GM19239 (cell line): ENCODE measurements at places on chromosomes 16 and 17.

GRCh38 chr16:56833243-56833970, 31.6 kb upstream of the SLC12A3 start:
- DNase-seq, result no peak

GRCh38 chr17:16916557-16916920, 55.4 kb downstream of the TNFRSF13B start:
- no peak for DNase-seq

GRCh38 chr16:77995843-77996455, 26.4 kb upstream of the CLEC3A start:
- no peak for DNase-seq

GRCh38 chr17:20908313-20909267, 134.2 kb downstream of the USP22 start:
- DNase-seq, result peak; percentile 74

DNA sequence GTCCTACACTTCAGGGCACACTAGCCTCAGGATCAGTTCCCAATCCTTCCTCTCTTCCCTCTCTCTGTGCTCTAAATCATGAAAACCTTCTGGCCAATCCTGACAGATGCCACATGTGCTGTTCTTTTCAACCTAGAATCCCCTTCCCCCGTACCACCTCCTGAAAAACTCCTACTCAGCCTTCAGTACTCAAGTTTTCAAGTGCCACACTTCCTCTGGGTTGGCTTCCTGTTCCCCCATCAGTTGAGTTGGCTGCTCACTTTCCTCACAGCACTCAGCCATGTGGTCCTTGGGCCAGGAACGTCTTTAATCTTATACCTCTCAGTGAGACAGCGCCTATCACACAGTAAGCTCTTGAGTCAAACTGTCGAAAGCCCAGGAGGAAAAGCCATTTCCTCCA, 3.3 kb downstream of the ASPHD1 start:
- no peak for DNase-seq

GRCh38 chr17:77958716-77959125, 218 bp downstream of the TNRC6C start:
- DNase-seq, result no peak

- DNase-seq, result no peak
Measured at GRCh38 chr16:901715-902601, 68.8 kb downstream of the LMF1 start.

DNA sequence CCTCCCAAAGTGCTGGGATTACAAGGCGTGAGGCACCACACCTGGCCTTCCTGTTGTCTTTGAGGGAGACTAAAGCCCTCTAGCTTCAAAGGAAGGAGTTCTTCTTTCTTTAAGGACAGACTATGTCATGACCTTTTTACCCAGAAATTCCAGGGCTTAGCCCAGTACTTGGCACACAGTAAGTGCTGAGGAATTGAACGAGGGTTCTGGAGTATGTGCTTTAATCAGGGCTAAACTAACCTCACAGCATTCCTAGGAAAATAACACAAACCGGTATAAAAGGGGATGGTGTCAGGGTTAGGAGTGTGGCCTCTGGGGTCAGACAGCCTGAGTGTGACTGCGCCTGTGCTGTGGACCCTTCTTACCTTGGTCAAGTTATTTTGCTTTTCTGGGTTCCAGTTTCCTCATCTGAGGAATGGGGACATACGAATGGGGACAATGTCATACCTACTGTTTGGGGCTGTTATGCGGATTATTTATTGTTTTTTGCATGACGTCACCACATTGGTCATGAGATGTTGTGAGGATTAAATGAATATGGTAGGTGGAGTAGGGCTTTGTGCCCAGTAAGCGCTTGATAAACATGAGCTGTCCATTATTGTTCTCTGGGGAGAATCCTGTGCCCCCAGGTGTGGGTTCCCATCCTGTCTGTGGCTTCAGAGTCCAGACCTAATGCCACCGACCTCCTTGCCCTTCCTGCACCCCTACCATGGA, 21.9 kb downstream of the KSR1 start:
- no peak for DNase-seq

GRCh38 chr16:48366165-48367093, 18.8 kb downstream of the SIAH1 start:
- DNase-seq, result peak; percentile 33

DNA sequence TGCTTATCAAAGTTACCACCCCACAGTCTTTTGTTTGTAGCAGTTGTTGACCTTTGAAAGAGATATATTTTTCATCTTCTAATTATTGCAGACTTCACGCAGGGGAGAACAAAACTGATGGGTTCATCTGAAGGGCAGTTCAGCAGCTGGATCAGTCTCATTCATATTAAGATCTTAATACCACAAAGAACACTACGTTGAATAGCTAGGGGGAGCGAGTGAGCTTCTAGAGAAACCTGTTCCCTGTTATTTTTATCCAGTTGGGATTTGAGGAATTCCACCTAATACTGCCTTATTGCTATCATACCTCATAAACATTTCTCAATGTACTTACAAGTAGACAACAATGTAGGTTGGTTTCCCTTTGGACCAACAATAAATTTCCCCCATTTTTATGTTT, 306.1 kb upstream of the KIF2B start:
- no peak for DNase-seq

DNA sequence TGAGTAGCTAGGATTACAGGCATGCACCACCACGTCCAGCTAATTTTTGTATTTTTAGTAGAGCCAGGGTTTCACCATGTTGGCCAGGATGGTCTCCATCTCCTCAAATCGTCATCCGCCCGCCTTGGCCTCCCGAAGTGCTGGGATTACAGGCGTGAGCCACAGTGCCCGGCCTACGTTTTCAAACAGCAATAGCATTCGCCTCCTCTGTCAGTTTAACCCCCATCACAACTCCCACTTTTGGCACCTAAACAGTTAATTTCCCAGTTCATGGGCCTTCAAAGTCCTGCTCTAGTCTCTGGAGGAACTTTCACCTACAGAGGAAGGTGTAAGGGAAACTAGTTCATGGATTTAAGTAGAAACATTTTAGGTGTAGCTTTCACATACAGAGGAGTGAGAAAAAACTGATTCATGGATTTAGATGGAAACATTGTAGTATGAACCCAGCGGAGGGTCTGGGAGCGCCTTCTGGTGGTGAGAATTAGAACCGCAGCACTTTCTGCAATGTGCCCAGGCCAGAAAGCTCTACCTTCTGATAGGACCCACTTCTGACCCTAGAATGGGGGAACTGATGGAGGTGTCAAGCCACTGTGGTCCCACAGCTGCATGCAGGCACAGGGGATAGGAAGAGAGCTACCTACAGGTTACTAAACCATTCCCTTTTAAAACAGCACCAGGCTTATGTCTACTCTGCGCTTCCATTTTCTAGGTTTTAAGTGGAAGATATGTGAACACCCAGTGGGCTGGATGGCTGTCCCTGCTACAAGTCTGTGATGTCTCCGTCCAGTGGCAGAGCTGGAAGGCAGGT, 12.0 kb upstream of the MEOX1 start:
- peak; percentile 39 for DNase-seq

GRCh38 chr16:65445313-65446260, 323.7 kb upstream of the CDH11 start:
- no peak for DNase-seq

GRCh38 chr17:48128400-48128799, 20.8 kb downstream of the SNX11 start:
- no peak for DNase-seq

GRCh38 chr17:17303847-17304490, 796 bp downstream of the NT5M start:
- no peak for DNase-seq

GRCh38 chr16:576197-576822, 6.5 kb downstream of the PIGQ start:
- DNase-seq, result no peak

DNA sequence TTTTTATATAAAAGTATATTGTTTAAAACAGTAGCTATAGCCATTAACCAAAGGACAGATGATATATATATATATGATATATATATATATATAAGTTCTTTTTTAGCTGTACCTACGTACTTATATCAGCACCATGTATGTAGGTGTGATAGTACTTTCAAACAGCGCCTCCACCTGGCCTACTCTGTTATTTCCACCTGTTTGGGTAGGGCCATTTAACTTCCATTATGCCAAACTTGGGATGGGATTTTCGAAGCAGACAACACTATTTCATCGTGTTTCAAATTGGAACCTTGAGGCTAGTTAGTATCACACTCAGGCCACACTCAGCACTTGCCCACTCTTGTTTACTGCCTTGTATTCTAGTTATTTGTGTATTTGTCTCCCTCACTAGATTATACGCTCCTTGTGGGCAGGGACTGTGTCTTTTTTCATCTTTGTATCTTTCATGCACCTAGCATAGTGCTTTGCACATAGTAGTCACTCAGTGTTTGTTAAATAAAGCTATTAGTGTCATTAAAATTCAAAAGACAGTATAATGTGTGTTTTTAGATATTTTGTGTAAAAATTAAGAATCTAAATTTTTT, 11.8 kb upstream of the CLTC start:
- DNase-seq, result no peak

- peak; percentile 99 for DNase-seq
Measured at GRCh38 chr17:7314719-7315569, at the start of gene GPS2. Gene GPS2 (minus strand): TSS chr17:7315360. CDS start chr17:7315052, 308 bp downstream.

DNA sequence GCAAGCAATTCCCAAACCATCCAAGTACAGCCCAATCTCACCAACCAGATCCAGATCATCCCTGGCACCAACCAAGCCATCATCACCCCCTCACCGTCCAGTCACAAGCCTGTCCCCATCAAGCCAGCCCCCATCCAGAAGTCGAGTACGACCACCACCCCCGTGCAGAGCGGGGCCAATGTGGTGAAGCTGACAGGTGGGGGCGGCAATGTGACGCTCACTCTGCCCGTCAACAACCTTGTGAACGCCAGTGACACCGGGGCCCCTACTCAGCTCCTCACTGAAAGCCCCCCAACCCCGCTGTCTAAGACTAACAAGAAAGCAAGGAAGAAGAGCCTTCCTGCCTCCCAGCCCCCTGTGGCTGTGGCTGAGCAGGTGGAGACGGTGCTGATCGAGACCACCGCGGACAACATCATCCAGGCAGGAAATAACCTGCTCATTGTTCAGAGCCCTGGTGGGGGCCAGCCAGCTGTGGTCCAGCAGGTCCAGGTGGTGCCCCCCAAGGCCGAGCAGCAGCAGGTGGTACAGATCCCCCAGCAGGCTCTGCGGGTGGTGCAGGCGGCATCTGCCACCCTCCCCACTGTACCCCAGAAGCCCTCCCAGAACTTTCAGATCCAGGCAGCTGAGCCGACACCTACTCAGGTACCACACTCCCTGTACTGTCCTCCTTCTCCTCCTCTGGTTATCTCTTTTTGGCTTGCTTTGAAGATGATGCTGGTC, 20.6 kb downstream of the SP2 start:
- no peak for DNase-seq

GRCh38 chr17:17886726-17887125, 49.9 kb upstream of the SREBF1 start:
- no peak for DNase-seq

DNA sequence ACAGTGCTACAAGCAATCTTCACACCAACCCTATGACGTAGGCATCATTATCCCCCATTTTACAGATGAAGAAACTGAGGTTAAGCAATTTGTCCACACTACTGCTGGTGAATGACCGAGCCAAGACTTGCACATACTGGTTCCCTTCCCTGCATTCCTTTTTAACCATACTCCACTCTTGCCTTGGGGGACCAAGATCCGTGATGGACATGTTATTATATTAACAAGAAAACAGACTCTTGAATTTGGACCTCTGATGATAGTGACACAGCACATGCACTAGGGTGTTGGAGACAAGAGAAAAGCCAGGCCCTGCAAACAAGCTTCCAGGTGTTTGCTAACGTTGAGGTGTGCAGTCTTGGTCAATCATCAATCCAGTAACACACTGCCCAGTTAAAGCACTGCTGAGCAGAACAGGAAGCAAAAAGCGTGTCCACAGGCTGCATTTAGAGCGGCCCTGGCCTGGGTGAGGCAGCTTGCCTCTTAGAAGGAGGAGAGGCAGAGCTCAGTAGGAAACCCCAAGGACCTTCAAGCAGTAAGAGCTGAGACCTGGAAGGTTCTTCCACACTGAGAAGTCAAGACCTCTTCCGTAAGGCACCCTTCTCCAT, 36.7 kb downstream of the HNF1B start:
- no peak for DNase-seq

- no peak for DNase-seq
Measured at GRCh38 chr16:88423448-88423850, 29.6 kb upstream of the ZFPM1 start.

DNA sequence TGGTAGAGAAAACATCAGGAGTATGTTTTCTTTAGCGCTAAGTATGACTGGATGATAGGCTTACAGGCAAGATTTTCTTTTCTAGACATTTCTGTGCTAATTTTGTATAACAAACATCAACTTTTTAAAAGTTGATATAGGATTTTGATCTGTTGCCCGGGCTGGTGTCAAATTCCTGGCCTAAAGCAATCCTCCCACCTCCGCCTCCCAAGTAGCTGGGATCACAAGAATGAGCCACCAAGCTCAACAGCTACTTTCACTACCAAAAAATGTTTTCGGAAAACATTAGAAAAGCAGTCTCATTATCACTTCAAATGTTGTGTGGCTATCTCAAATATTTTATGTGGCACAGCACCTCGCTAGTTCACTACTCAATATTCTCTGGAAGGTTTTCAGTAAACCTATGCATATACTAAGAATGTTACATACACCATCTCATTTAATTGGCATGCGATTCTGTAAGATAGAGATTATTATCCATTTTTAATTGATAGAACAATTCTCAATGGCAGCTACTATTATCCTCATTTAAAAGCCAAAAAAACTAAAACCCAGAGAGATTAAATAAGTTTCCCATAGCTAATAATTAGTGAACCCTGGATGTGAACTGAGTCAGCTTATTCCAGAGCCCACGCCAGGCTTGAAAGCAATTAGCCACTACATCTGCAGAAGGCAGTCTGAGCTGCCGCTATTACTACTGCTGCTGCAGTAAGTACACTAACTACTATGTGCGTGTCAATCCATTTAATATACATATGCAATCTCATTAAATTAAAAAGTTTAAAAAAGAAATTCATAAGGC, 41.7 kb downstream of the CREBBP start:
- no peak for DNase-seq

DNA sequence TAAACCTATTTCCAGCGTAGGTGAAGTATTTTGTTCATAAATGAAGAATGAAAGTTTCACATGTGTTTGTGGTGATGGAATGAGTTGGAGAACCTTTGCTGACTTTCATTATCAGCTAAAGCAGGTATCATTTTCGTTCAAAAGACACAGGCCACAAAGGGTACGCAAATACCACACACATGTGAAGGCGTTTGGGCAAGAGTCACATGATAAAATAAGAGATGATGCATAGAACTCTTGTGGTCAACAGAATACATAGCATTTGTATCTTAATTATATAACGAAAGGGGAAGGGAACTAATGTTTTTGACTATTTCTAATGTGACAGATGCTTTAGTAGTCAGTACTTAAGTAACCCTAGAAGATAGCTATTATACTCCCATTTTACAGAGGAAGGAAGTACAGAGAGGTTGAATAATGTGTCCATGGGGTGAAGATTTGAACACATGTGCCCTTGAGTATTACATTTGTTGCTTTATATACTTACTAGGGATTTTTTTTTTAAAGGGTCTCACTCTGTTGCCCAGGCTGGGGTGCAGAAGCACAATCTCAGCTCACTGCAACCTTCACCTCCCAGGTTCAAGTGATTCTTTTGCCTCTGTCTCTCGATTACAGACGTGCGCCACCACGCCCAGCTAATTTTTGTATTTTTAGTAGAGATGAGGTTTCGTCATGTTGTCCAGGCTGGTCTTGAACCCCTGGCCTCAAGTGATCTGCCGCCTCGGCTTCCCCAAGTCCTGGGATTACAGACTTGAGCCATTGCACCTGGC, 4.8 kb downstream of the RPA1 start:
- DNase-seq, result peak; percentile 60

GRCh38 chr16:69508033-69508755, 57.6 kb upstream of the NFAT5 start:
- DNase-seq, result no peak
